ENCODE measurements at places on chromosomes 11 and 22.

- DNase-seq, result no peak
These were observed 100.4 kb upstream of the DDI1 start for GRCh38 chr11:103936059-103936458.

- DNase-seq, result no peak
These were observed 60.4 kb downstream of the LARGE2 start for GRCh38 chr11:45982656-45983470.

DNA sequence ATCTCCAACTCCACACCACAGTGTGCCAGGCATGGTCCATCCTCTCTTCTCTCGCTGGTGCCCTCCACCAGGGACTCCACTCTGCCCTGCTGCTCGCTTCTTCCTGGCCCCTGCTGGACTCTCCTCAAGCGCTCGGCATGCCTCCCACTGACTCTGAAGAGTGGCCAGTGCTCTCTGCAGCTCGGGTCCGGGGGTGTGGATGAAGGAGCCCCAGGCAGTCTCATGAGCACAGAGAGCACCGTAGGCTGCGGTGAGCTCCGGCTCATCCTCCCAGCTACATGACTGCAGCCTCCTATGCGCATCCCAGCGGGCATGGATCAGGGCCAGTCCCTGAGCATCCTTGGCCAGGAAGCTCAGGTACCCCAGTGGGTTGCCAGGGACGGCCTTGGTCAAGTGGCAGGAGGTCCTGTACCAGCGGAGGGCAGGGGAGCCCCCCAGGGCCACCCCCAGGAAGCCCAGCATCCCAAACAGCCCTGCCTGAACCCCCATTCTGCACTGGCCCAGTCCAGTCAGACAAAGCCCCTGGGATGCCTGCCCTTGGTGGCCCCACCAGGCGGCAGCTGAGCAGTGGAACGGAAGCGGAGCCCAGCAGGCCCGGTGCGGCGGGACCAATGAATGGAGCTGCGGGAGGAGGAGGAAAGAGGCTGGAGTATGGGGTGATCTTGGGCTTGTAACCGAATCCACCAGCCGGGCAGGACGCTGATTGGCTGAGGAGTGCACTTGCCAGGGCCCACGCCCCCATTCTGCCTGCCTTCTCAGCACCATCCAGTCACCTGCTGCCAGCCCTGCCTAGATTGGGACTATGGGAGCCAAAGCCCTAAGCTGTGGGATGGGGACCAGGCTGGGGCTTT lies at the start of gene PLA2G3:
TSS of gene PLA2G3 (minus strand) at position 643 of the 851 bp plus-strand sequence. CDS start at position 489, 154 bp downstream.
- DNase-seq, result no peak

- DNase-seq, result no peak
These were observed 20.7 kb downstream of the FAM83F start for GRCh38 chr22:40015358-40015976.

DNA sequence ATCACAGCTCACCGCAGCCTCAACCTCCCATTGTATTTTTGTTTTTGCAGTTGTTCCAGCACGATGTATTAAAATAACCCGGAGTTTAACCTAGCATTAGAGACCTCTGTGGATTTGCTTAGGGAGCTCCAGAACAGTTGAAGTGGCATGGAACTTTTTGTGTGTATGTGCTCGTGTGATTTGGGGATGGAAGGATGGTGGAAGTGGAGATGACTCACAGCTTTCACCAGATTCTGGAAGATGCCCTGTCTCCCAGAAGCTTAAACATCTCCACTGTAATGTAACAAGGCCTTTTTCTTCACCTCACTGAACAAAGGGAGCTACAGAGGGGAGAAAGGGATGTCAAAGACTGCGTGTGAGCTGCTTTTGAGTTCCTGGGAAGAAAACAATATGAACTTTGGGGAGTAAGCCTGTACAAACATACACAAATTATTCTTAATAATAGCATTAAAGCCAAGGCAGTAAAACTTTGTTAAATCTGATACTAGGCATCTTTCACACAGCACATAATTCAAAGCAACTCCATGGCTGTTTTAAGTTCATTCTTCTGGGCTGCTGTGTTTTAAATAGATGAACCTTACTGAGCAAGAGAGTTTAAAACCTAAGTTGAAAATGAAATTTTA lies 226.4 kb downstream of the ADAMTS15 start:
- DNase-seq, result no peak

- no peak for DNase-seq
These were observed 487.8 kb downstream of the BUD13 start for GRCh38 chr11:116285026-116285425.

- DNase-seq, result no peak
These were observed 24.8 kb downstream of the FOLR3 start for GRCh38 chr11:72160319-72160718.

- DNase-seq, result no peak
These were observed 12.4 kb upstream of the POLDIP3 start for GRCh38 chr22:42626951-42627625.

GRCh38 chr11:130992788-130993187 lies 76.5 kb upstream of the SNX19 start:
- no peak for DNase-seq

DNA sequence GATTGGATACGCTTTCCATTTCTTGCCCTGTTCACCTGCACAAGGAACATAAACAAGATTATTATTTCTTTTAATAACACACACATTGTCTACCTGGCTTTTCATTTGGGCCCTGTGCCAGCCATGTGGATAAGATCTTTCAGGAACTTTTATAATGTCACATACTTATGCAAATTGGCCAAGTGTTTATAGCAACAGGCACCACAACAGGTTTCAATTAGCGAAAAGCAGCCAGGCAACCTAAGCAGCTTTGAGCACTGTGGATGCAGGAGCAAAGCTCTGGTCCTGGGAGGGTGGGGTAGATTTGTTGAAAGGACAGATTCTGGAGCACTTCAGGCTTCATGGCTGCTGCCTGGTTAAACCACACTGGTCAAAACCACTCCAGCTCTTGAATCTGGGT lies 217.4 kb downstream of the BARX2 start:
- no peak for DNase-seq

- no peak for DNase-seq
These were observed 53.8 kb upstream of the ME3 start for GRCh38 chr11:86726118-86726753.

DNA sequence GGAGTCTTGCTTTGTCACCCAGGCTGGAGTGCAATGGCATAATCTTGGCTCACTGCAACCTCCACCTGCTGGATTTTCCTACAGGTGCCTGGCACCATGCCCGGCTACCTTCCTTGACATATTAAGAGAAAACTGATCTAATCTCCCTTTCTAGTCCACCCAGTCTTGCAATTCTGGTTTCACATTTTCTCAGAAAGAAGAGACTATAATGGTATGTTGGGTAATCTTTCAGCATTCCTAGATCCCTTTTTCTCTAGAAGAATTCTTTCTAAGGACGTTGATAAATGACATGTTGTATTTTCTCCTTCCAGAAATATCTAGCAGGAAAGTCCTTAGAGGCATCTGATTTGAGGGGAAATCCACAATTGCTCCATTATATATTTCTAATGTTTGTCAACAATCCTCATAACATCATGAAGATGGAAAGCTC lies 10.4 kb upstream of the HSPA8 start:
- no peak for DNase-seq

DNA sequence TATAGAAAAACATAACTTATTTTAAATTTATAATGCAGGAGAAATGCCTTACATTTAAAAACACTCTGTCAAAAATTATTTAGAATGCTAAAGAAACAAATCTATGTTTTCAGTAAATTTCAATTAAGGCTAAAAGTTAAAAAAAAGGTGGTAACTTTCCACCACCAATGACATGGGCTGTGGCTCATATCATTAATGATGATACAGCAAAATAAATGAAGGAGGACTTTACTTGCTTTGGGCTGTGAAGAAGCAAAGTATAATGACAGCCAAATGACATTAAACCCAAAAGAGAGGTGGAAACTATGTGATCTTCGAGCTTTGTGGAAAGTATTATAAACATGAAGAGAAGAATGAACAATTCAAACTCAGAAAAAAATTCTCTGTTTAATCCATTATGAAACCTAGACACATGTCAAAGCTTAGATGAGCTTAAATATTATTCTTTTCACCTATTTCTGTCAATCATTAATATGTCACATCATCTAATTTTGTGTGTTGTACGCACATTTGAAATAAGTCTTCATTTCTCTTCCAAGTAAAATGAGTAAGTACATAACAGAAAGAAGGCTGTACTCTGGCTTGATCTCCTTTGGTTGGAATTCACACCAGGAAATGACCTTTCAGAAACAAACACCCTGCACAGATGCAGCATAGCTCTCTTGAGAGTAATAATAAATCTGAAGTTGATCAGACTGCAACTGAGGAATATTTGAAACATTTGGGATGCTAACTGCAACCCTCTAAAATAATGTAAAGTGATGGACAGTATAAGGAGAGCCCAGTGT lies 265.8 kb downstream of the TTC28 start:
- no peak for DNase-seq

GRCh38 chr11:102138670-102139069 lies 28.4 kb downstream of the YAP1 start:
- DNase-seq, result no peak

GRCh38 chr11:78573271-78573670 lies 1.4 kb downstream of the NARS2 start:
- no peak for DNase-seq

- no peak for DNase-seq
These were observed 181.5 kb downstream of the CADM1 start for GRCh38 chr11:115322553-115323203.

GRCh38 chr11:85540635-85541205 lies 86.4 kb downstream of the DLG2 start:
- no peak for DNase-seq

DNA sequence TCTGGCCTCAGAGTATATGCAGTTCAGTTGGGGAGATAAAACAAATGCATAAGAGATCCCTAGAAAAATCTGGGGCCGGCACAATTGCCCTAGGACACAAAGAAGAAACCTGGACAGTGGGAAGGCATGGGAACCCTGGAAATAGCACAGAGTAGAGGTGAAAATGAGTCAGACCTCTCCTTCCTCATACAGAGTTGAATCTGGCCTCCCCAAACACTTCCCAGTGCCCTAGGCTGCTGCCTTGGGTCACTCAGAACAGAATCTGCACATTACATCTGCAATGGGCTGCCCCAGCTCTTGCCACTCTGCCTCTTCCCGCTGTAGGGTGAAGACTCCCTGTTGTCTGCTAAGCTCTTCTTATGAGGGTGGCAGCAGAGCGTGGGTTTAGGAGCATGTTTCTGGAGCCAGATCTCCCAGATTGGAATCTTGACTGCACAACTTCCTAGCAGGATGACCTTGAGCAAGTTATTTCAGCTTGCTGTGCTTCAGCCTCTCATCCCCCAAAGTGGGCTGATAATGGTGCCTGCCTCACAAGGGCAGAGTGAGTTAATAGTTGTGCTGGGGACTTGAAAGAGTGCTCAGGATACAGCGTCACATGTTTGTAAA lies 47.1 kb upstream of the NECTIN1 start:
- no peak for DNase-seq

- DNase-seq, result no peak
These were observed 2.8 kb downstream of the MYOD1 start for GRCh38 chr11:17722000-17722643.

DNA sequence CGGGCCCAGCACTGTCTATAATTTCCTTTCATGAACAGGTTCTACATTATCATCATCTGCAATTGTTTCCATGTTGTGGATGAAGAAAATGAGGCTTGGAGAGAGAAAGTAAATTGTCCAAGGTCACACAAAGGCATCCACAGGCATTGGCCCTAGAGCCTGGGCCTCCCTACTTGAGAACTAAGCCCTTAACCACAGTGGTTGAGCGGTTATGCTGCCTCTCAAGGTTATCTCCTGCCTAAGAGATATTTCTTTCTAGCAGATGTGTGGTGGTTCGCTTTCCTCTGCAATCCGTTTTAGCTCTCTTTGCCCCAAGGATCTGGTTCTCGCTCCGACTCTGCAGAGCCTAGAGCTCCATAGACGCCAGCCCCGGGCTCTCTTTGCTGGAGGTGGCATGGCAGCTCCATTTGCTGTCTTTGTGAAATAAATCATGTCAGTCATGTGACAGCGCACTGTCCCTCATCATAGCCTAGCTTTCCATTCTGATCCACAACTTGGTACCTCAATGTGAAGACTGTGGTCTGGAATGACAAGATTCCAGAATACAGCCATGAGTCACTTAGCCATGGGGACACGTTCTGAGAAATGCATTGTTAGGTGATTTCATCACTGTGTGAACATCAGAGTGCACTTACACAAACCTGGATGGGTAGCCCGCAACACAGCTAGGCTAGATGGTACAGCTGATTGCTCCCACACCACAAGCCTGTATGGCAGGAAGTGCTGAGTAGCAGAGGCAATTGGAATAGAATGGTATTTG lies 27.2 kb downstream of the RPS6KA4 start:
- DNase-seq, result no peak

DNA sequence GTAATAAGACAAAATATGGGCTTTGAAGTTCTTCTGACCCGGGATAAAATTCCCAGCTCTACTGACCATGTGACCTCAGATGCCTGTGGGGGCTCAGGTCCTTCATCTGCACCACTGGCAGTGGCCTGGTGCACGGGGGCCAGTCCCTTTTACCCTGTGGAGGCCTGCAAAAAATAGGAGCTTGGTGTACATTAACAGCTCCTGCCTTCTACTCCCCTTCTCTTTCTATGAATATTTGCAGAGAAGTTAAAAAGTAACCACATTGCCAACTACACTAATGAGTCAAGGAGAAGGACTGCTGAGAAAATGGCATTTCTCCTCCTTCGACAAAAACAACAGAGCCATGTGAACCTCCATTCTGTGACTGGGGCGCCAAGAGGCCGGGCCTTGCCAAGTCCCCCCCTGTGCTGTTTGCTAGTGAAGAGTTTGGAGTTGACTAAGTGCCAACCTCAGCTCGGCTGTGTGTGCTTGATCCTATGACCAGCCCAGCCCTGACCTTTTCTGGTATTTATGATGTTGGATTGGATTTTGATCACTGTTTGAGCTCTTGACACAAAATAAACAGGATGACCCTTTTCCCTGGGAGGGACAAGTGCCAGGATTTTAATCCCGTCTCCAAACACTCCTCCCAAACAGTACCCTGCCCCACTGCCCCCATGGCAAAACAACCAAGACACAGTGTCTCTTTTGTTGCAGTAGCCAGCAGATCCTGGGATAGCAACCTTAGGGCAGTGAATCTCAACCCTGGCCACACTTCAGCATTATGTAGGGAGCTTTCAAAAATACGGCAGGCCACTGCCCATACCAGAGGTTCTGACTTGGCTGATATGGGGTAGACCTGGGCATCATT lies 380.1 kb downstream of the LARGE1 start:
- no peak for DNase-seq
